ENCODE measurements at places on chromosomes 3 and 15. TPM values are rescaled to one million over a fixed set of nuclear protein-coding genes. Genes with fewer than 3 reads are reported as not detected.
A peak's percentile ranks its signal among the peaks of the same experiment; 100 is the strongest.

DNA sequence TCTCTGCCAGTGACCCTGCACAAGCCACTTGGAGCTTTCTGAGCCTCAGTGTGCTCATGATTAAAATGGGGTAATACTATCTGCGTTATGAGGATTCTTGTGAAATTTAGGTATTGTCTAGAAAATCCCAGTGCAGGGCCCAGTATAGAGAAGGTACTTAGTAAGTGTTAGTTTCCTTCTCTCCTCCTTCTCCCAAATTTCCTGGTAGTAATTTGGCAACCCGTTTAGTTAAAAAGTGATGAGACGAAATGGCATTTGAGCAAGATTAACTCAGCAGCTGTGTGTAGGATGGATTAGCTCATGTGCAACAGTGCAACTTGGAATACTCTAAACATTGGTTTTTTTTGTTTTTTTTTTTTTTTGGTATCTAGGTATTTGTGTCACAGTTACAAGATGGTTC lies 84.6 kb downstream of the SLCO3A1 start:
- H3K4me3 ChIP-seq: no peak overlapping the region
- peaks cover 9% of the 10 kb centered on the region for H3K27me3 ChIP-seq
- no peaks in the 10 kb centered on the region for H3K36me3 ChIP-seq
- no peak overlapping the region for H3K27ac ChIP-seq
- peaks cover 14% of the 10 kb centered on the region for H3K4me1 ChIP-seq

DNA sequence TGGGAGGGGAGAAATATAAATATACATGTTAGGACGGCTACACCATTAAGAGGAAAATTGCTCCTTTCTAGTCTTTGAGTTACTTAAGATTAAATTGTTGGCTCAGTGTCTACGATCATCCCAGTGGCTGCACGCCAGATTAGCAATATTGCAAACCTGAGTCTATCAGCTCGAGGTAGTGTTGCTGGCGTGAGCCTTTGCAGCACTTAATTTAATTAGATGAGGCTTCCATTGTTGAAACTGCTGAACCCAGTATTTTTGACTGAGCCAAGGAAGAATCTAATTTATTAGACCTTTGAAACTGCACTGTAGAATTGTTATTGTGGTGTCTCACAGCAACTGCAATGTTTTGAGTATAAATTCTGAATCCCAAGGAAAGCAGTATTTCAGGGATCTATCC lies 782.4 kb upstream of the ROBO1 start:
- H3K27ac ChIP-seq: no peak overlapping the region
- H3K4me1 ChIP-seq: peaks cover 1% of the 10 kb centered on the region
- DNase-seq: no peak
- no peaks in the 10 kb centered on the region for H3K27me3 ChIP-seq

GRCh38 chr3:141981084-141981483 lies 104.6 kb downstream of the ATP1B3 start:
- H3K4me3 ChIP-seq: no peak overlapping the region
- no peaks in the 10 kb centered on the region for H3K27me3 ChIP-seq
- H3K27ac ChIP-seq: no peak overlapping the region
- H3K4me1 ChIP-seq: no peaks in the 10 kb centered on the region
- H3K36me3 ChIP-seq: peaks cover 23% of the 10 kb centered on the region

DNA sequence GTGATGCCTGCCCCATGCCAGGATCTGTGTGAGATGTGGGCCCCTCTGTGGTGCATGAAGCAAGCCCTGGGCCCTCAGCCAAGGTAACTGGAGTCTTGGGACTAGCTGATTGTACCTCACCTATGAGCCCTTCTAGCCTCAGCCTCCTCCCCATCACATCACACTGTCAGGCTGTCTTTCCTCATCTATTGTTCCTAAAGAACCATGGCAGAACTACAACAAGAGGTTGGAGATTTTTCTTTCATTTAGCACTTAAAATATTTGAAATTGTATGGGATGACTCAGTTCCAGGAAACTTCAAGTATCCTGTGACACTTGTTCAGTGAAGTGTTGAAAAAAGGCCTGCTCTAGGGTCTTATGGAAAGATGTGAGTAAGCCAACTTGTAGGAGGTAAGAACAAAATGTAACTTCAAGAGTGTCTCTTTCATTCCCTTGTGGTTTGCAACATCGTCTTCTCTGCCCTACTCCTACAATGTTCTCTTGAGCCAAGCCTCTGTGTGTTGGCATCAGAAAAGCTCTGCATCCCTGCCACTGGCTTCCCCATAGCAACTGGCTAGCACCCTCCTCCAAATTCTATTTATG lies 58.7 kb upstream of the TIPARP start:
- H3K4me3 ChIP-seq: no peak overlapping the region
- H3K27ac ChIP-seq: no peak overlapping the region
- H3K36me3 ChIP-seq: no peaks in the 10 kb centered on the region
- H3K4me1 ChIP-seq: no peaks in the 10 kb centered on the region
- no peaks in the 10 kb centered on the region for H3K27me3 ChIP-seq

GRCh38 chr3:57809609-57809968 lies 53.5 kb downstream of the SLMAP start:
- peak overlapping the region; percentile 75 for H3K27ac ChIP-seq
- DNase-seq: no peak
- H3K36me3 ChIP-seq: peaks cover 10% of the 10 kb centered on the region
- H3K27me3 ChIP-seq: no peaks in the 10 kb centered on the region
- H3K4me3 ChIP-seq: no peak overlapping the region

DNA sequence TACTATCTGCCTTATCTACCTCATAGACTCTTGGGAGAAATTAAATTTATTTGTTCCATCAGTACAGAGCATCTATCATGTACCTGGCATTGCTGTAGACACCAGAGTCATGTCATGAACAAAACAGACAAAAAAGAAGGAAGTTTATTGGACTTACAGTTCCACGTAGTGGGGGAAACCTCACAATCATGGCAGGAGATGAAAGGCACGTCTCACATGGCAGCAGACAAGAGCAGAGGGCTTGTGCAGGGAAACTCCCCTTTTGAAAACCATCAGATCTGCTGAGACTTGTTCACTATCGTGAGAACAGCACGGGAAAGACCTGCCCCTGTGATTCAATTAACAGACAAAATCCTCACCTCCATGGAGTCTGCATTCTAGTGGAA lies 25.6 kb upstream of the ACAP2 start:
- no peaks in the 10 kb centered on the region for H3K4me1 ChIP-seq
- DNase-seq: no peak
- no peak overlapping the region for H3K27ac ChIP-seq
- no peaks in the 10 kb centered on the region for H3K36me3 ChIP-seq
- H3K27me3 ChIP-seq: no peaks in the 10 kb centered on the region

DNA sequence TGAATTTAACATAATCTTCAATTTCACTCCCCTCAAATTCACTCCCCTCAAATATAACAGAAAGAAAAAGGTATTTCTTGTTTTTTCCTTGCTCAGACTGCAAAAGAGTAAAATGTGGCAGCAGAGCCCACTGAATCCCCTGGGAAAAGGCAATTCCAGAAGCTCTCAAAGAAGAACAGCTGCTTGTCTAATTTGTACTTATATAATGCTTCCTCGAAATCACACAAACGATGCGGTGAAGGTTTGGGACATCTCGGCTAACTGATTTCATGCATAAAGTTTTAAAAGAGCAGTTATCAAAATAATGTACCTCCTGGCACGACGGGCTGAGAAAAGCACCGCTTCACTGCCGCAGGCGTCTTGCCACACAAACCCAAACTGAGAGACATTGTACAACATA lies 10.7 kb downstream of the BDH1 start:
- H3K4me1 ChIP-seq: peaks cover 24% of the 10 kb centered on the region
- H3K27ac ChIP-seq: peak overlapping the region; percentile 15
- H3K36me3 ChIP-seq: peaks cover 3% of the 10 kb centered on the region
- H3K27me3 ChIP-seq: no peaks in the 10 kb centered on the region
- no peak overlapping the region for H3K4me3 ChIP-seq
- no peak for DNase-seq

- H3K36me3 ChIP-seq: no peaks in the 10 kb centered on the region
- no peak overlapping the region for H3K27ac ChIP-seq
- DNase-seq: no peak
- no peaks in the 10 kb centered on the region for H3K27me3 ChIP-seq
Observed at GRCh38 chr3:29705906-29706844, 425.3 kb downstream of the RBMS3 start.

DNA sequence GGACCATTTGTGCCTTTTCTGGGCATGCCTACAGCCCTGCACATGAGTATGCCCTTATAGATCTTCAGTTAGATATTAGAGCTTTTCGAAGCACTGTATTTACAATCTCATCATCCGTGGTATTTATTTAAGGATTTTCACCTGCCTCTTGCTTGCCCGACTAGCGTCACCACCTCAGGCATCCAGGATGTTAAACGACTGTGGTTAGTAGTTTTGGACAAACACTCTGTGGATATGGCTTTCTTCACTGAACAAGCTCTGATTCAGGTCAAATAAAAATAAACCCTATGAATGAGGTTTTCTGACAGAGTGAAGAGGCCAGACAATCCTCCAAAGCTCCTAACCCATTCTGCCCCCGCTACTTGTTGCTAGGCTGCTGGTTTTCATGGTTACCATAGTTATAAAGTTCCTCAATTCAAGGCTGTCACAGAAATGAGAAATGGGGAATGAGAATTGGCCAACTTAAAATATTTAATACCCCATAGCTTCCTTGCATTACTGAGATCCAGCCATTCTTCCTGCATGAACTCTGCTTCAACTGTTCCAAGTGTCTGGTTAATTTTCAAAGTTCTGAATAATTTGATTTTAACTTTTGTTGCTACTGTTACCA lies 440.1 kb downstream of the GABRG3 start:
- H3K4me3 ChIP-seq: no peak overlapping the region
- peaks cover 3% of the 10 kb centered on the region for H3K27me3 ChIP-seq
- H3K36me3 ChIP-seq: no peaks in the 10 kb centered on the region
- peaks cover 2% of the 10 kb centered on the region for H3K4me1 ChIP-seq
- DNase-seq: no peak

- no peak for DNase-seq
- H3K4me1 ChIP-seq: peaks cover 3% of the 10 kb centered on the region
- no peak overlapping the region for H3K4me3 ChIP-seq
- no peak overlapping the region for H3K27ac ChIP-seq
- no peaks in the 10 kb centered on the region for H3K27me3 ChIP-seq
Observed at GRCh38 chr15:95365511-95366107, 964.9 kb upstream of the NR2F2 start.

DNA sequence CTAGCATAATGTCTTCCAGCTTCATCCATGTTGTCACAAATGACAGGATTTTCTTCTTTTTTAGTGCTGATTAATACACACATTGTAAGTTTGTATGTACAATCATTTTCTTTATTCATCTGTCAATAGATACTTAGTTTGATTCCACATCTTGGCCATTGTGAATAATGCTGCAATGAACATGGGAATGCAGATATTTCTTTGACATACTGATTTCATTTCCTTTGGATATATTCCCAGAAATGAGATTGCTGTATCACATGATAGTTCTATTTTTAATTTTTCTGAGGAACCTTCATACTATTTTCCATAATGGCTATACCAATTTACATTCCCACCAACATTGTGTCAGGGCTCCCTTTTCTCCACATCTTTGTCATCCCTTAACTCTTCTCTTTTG lies 117.9 kb downstream of the MEIS2 start:
- H3K27ac ChIP-seq: no peak overlapping the region
- peaks cover 6% of the 10 kb centered on the region for H3K4me1 ChIP-seq
- DNase-seq: no peak
- H3K27me3 ChIP-seq: no peaks in the 10 kb centered on the region
- H3K4me3 ChIP-seq: no peak overlapping the region

- no peaks in the 10 kb centered on the region for H3K27me3 ChIP-seq
- no peaks in the 10 kb centered on the region for H3K36me3 ChIP-seq
- DNase-seq: no peak
- H3K4me3 ChIP-seq: no peak overlapping the region
- H3K27ac ChIP-seq: no peak overlapping the region
Observed at GRCh38 chr15:77696871-77697270, 64.2 kb upstream of the LINGO1 start.

- no peaks in the 10 kb centered on the region for H3K27me3 ChIP-seq
- no peak overlapping the region for H3K27ac ChIP-seq
- no peaks in the 10 kb centered on the region for H3K4me1 ChIP-seq
- no peak overlapping the region for H3K4me3 ChIP-seq
- peaks cover 18% of the 10 kb centered on the region for H3K36me3 ChIP-seq
Observed at GRCh38 chr15:52208306-52208946, 17.2 kb upstream of the GNB5 start.

- peaks cover 32% of the 10 kb centered on the region for H3K4me1 ChIP-seq
- H3K27ac ChIP-seq: no peak overlapping the region
- H3K36me3 ChIP-seq: peaks cover 27% of the 10 kb centered on the region
- no peak for DNase-seq
Observed at GRCh38 chr3:126473292-126474168, 2.2 kb downstream of the ZXDC start.

DNA sequence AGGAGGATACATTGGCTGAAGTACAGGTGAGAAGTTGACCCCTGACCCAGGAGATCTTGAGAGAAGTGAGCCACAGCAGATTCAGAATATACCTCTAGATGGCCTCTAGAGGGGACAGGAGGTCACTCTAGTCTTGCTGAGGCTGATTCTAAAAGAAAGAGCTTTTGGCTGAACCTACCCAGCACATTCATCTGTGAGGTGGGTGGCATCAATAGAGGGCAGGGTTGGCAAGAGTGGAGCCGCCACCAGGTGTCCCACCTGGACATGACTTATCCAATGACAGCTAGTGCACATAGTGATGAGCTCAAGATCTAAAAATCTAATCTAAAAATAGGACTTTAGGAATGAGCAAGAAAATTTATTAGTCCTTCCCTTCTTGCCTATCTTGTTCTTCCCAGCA lies 51.6 kb downstream of the CYP19A1 start:
- H3K27me3 ChIP-seq: peaks cover 14% of the 10 kb centered on the region
- peaks cover 10% of the 10 kb centered on the region for H3K4me1 ChIP-seq
- no peak overlapping the region for H3K4me3 ChIP-seq

- peaks cover 2% of the 10 kb centered on the region for H3K36me3 ChIP-seq
- H3K4me3 ChIP-seq: no peak overlapping the region
- no peaks in the 10 kb centered on the region for H3K27me3 ChIP-seq
- H3K4me1 ChIP-seq: peaks cover 39% of the 10 kb centered on the region
Observed at GRCh38 chr3:61724801-61725200, 163.4 kb downstream of the PTPRG start.

GRCh38 chr3:137471130-137471529 lies 293.0 kb upstream of the SOX14 start:
- no peak overlapping the region for H3K27ac ChIP-seq
- no peaks in the 10 kb centered on the region for H3K36me3 ChIP-seq
- DNase-seq: no peak
- no peak overlapping the region for H3K4me3 ChIP-seq
- peaks cover 9% of the 10 kb centered on the region for H3K27me3 ChIP-seq

DNA sequence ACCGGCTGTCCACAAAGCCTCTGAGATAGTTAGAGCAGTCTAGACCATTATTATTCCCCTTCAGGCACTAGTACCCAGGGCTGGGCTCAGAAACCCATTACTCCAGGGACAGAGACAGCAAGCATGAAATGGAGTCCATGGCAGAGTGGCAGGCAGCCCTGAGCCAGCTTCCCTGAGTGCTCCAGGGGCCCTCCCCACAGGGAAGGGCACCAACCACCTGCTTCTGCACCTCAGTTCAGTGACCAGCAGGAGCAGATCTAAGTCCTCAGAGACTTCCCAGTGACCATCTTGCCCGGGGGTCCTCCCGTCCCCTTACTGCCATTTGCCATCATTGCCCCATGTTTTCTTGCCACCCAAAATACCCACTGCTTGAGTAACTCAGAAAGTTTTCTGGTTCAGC lies 62.0 kb downstream of the DAPK2 start:
- no peaks in the 10 kb centered on the region for H3K4me1 ChIP-seq
- no peaks in the 10 kb centered on the region for H3K36me3 ChIP-seq
- no peak for DNase-seq

GABRB3 gene
- 23.2 TPM for total RNA-seq

ARF4 gene
- 134 TPM for total RNA-seq

HSPBAP1 gene
- total RNA-seq: 12.8 TPM

GOLGA6L26 gene
- not detected for total RNA-seq

KIF7 gene
- total RNA-seq: 22.8 TPM

PLXNA1 gene
- total RNA-seq: 104 TPM

MFSD1 gene
- 17.8 TPM for total RNA-seq

SPESP1 gene
- not detected for total RNA-seq

GUCA1C gene
- not detected for total RNA-seq

PLSCR5 gene
- total RNA-seq: not detected

CP gene
- 1.0 TPM for total RNA-seq

PGBD4 gene
- 1.8 TPM for total RNA-seq

CPEB1 gene
- total RNA-seq: 0.60 TPM

Data from progenitor cell of endocrine pancreas (in vitro differentiated cells).